ENCODE measurements at places on chromosomes 3 and 15. TPM values are rescaled to one million over a fixed set of nuclear protein-coding genes. Genes with fewer than 3 reads are reported as not detected.

KCNH8 gene
- 0.06 TPM for total RNA-seq

- H3K36me3 ChIP-seq = no peaks in the 10 kb centered on the region
- DNase-seq = no peak
- no peak overlapping the region for H3K4me3 ChIP-seq
- H3K4me1 ChIP-seq = no peaks in the 10 kb centered on the region
- H3K27ac ChIP-seq = no peak overlapping the region
Observed at GRCh38 chr3:24944805-24945520, 450.3 kb upstream of the THRB start.

DNA sequence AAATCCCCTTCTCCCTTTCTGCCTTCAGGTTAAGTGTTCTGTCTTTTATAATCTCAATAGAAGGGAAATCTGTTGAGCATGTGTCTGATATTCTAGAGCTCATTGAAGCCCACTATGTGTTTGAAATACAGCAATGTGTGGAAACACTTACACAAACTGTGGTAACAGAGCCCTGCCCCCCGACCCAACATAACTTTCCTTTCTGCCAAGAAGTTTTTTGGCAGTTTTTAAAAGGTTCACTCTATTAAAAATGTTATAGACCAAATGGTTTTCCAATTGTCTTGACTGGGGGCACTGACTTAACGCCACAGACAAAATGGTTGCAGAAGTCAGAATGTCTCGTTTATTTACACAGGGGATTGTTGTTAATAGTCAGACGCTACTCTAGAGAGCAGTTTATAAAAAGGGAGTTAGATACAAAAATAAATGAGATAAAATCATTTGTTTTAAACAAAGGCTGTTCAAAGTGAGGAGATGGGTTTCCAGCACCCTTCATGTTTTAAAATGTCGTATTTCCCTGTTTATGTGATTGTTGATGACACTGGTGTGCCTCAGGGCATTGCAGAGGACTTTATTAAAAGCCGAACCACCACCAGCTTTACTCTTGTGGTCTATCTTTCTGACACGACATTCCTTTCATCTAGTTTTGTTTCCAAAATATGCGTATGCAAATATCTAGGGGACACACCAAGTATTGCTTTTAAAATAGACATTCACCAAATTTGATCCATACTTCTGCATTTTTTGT, 26.7 kb upstream of the GREM1 start:
- H3K27me3 ChIP-seq = no peaks in the 10 kb centered on the region
- H3K4me1 ChIP-seq = no peaks in the 10 kb centered on the region
- no peaks in the 10 kb centered on the region for H3K36me3 ChIP-seq

DNA sequence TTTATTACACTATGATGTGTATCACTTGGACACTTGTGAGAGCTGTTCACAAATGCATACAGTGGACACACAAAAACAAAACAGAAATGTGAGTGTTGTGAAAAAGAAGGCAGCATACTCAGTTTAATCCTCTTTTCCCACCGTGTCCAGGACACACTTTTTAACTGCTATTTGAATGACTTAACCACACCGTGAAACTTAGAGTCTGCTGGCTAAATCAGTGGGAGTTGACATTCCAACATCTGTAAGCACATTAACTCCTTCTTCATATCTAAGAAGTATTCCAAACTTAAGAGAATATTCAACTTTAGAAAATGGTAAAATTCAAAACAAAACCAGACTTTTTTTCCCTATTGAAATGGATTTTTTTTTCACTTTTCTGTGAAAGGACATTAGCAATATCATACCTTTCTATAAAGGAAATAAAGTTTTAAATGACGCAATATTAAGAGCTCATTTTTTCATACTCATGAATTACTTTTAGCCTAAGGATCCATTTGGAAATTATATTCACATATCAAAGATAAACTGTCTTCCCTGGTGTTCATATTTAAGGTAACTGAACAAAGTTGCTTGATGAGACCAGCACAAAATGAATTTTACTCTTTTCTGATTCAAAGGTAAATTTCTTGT, 316.6 kb downstream of the RBMS3 start:
- no peak for DNase-seq
- H3K4me1 ChIP-seq = no peaks in the 10 kb centered on the region
- no peak overlapping the region for H3K27ac ChIP-seq
- no peaks in the 10 kb centered on the region for H3K27me3 ChIP-seq
- no peaks in the 10 kb centered on the region for H3K36me3 ChIP-seq
- no peak overlapping the region for H3K4me3 ChIP-seq

GRCh38 chr3:34362910-34363309, 564.5 kb downstream of the PDCD6IP start:
- no peaks in the 10 kb centered on the region for H3K4me1 ChIP-seq
- H3K27me3 ChIP-seq = no peaks in the 10 kb centered on the region
- DNase-seq = no peak

CIB2 gene
- total RNA-seq = 1.7 TPM

DNA sequence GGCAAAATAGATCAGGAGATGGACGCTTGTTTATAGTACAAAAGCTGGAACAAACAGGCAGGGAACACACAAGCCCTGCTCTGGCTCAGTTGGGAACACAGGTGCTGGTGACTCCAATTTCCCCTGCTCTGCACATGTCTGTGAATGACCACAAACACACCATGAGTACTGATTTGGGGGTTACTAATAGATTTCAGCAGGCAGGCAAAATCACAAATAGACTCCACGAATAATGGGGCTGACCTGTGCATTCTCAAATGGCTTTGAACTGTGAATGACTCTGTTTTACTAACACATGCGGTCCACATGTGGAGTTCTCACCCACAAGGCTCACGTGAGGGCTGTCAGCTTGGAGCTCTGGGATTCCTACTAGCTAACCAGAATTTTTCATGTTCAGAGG, 3.9 kb downstream of the RTP3 start:
- no peak overlapping the region for H3K4me3 ChIP-seq
- H3K27ac ChIP-seq = no peak overlapping the region
- no peaks in the 10 kb centered on the region for H3K36me3 ChIP-seq
- no peaks in the 10 kb centered on the region for H3K27me3 ChIP-seq
- peaks cover 6% of the 10 kb centered on the region for H3K4me1 ChIP-seq
- DNase-seq = no peak

DNA sequence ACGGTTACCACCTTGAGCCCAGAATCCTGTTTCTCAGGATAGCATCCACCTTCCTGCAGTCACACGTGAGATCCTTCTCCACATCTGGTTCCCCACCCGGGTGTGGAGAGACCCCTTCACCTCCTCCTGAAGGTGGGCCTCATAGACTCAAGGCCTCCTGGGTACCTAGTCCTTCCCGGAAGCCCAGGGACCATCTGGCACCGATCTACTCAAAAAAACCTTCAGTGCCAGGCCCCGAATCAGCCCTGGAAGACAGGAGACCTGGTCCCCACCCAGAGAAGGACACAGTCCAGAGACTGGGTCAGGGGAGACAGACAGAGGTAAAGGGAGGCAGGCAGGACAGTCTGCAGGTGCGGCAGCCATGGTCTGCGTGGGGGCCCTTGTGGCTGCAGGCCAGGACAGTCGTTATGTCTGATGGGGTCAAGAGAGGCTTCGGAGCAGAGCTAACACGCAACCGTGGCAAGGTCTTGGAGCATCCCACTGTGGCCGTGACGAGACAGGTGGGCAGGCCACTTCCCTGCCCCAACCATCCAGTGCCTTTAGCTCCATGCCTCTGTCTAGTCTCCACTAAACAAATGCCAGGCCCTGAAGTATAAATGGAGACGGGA, 112.2 kb upstream of the ABHD17C start:
- H3K27me3 ChIP-seq = no peaks in the 10 kb centered on the region
- no peaks in the 10 kb centered on the region for H3K4me1 ChIP-seq
- no peak overlapping the region for H3K4me3 ChIP-seq

GRCh38 chr15:97077975-97078374, 747.5 kb downstream of the NR2F2 start:
- H3K27me3 ChIP-seq = no peaks in the 10 kb centered on the region
- H3K36me3 ChIP-seq = no peaks in the 10 kb centered on the region
- no peak overlapping the region for H3K4me3 ChIP-seq

DNA sequence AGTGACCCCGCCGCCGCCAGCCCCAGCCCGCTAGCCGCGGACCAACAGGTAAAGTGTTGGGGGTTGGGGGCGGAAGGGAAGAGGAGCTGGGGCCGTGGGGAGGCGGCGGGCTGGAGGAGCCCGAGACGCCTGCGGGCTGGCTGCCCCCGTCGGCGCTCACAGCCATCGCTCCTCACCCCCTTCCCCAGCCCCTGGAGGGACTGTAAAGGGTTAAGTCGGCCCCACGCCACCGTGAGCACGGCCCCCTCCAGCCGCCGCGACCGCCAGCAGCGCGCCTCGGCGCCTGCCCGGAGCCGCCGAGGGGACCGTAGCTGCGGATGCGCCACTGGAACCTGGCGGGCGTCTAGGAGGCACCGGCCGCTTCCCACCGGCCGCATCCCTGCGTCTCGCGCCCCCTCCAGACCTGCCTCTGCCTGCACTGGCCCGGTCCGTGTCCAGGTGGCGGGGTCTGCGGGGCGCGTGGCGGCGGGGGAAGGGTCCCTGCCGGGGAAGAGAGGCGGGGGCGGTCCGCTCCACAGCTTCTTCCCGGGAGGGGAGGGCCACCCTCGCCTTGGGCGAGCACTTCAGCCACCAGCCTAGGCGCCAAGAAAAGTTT, 522 bp downstream of the MED12L start:
- H3K36me3 ChIP-seq = no peaks in the 10 kb centered on the region
- H3K4me3 ChIP-seq = no peak overlapping the region
- H3K27ac ChIP-seq = no peak overlapping the region
- peaks cover 17% of the 10 kb centered on the region for H3K27me3 ChIP-seq
- peak; percentile 9 for DNase-seq
- H3K4me1 ChIP-seq = peaks cover 6% of the 10 kb centered on the region

- no peak overlapping the region for H3K4me3 ChIP-seq
- DNase-seq = no peak
- H3K27me3 ChIP-seq = no peaks in the 10 kb centered on the region
- no peaks in the 10 kb centered on the region for H3K36me3 ChIP-seq
Observed at GRCh38 chr3:152211655-152212054, 57.1 kb upstream of the MBNL1 start.

TASOR gene
- total RNA-seq = 112 TPM

- peaks cover 87% of the 10 kb centered on the region for H3K4me1 ChIP-seq
- no peak overlapping the region for H3K27ac ChIP-seq
- H3K27me3 ChIP-seq = no peaks in the 10 kb centered on the region
- no peak overlapping the region for H3K4me3 ChIP-seq
Observed at GRCh38 chr3:71710906-71711494, 14.2 kb downstream of the EIF4E3 start.

DNA sequence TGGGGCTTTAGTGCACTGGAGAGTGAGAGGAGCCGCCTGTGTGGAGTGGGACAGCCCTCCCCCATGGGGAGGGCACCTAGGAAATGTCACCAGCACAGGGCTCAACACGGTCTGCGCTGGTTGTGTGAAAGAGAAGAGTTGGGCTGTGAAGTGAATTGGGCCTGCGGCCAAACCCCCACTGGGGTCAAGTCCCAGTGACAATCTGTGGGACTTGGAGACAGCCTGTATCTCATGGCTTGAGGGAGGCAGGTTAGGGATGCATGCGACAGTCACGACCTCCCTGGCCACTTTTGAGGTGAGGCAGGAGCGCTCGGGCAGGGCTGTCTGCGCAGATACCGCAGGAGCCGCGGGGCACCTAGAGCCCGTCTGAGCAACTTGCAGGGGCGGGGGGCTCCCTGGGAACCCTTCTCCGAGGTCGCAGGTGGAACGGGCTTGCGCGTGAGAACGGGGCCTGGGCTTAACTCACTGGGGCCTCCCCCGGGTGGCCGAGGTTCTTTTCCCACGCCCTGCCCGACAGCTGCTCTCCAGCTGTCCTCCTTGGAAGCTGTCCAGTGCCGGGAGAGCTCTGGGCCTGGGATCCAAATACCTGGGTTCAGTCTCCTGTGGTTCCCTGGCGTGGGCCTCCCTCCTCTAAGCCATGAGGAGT, 77.4 kb downstream of the SNRK start:
- H3K4me3 ChIP-seq = no peak overlapping the region
- H3K27me3 ChIP-seq = no peaks in the 10 kb centered on the region
- DNase-seq = no peak
- no peaks in the 10 kb centered on the region for H3K4me1 ChIP-seq
- no peaks in the 10 kb centered on the region for H3K36me3 ChIP-seq
- H3K27ac ChIP-seq = no peak overlapping the region

DNA sequence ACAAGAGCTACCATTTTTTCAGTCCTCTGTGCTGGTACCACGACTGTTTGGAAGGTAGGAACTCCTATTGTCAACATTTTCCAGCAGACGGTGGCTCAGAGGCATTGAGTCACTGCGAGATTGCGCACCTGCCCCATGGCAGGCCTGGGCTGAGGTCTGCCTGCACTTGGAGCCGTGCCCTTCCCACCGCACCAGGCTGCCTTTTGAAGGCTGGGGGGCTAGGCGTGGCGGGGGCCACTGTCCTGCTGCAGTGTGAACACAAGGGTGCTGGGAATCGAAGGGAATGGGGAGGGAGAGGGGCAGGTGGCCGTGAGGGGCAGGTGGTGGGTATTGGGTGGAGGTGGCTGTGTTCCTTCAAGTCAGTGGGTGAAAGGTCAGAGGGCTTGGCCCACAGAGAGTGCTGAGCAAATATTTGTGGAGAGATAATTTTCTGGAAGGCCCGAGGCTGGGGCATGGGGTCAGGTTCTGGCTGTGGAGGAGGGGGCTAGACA, 16.3 kb downstream of the SNX33 start:
- H3K36me3 ChIP-seq = no peaks in the 10 kb centered on the region
- H3K27ac ChIP-seq = no peak overlapping the region
- no peak overlapping the region for H3K4me3 ChIP-seq
- DNase-seq = no peak

GRCh38 chr3:176633511-176633910, 563.8 kb downstream of the TBL1XR1 start:
- DNase-seq = no peak
- H3K27ac ChIP-seq = no peak overlapping the region
- H3K4me3 ChIP-seq = no peak overlapping the region
- H3K36me3 ChIP-seq = no peaks in the 10 kb centered on the region

GRCh38 chr3:12218161-12218560, 59.4 kb upstream of the TIMP4 start:
- no peaks in the 10 kb centered on the region for H3K4me1 ChIP-seq
- no peak for DNase-seq
- no peaks in the 10 kb centered on the region for H3K27me3 ChIP-seq
- no peaks in the 10 kb centered on the region for H3K36me3 ChIP-seq
- no peak overlapping the region for H3K27ac ChIP-seq

DNA sequence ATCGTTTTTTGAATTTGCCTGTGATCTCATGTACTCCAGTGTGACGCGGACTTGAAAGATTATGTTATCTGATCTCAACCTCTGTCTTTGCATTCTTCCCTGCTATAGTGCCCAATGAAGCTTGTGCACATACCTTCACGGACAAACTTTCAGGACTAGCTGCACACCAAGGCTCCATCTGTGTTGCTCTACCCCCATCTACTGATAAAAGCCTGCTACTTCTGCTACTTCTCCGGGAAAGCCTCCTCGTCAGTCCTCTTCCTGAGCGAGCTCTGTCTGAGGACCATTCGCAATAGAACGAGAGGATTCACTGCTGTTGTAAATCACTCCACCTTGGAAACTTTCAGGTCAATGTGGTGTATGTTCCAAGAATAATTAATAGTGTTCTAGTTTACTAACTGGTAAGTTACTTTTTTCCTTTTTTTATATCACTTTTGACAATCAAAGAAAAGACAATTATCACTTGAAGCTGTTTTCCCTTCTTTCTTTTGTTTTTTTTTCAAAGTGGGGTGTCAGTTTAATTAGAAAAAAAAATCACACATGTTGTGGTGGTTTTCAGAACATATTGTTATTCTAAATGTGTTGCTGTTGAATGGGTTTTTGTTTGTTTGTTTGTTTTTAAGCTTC, 217.6 kb downstream of the ARRDC4 start:
- H3K27me3 ChIP-seq = no peaks in the 10 kb centered on the region
- H3K27ac ChIP-seq = no peak overlapping the region
- DNase-seq = peak; percentile 34
- H3K36me3 ChIP-seq = no peaks in the 10 kb centered on the region

TNNC1 gene
- total RNA-seq = 7.1 TPM

GRCh38 chr15:93331545-93332167, 242.6 kb upstream of the RGMA start:
- no peaks in the 10 kb centered on the region for H3K4me1 ChIP-seq
- DNase-seq = no peak
- no peaks in the 10 kb centered on the region for H3K36me3 ChIP-seq
- no peaks in the 10 kb centered on the region for H3K27me3 ChIP-seq
